ENCODE measurements at places on chromosomes 3 and 15.

DNA sequence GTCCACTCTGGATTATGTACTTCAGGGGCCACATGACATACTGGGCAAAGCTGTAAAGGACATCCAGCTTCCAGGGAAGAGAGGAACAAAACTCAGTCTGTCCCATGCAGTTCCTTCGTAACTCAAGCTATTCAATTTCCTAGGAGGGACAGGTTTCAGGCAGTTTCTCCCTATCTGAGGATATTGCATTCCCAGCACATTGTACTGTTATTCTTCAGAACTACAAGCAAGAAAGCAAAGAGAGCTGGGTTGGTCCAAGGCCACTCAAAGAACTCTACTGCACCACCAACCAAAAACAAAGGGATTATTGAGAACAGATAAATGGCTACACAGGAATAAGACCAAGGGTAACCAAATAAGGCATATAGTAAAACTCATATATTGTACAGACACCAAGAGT, 117.6 kb upstream of the ARL6 start:
- DNase-seq: no peak

DNA sequence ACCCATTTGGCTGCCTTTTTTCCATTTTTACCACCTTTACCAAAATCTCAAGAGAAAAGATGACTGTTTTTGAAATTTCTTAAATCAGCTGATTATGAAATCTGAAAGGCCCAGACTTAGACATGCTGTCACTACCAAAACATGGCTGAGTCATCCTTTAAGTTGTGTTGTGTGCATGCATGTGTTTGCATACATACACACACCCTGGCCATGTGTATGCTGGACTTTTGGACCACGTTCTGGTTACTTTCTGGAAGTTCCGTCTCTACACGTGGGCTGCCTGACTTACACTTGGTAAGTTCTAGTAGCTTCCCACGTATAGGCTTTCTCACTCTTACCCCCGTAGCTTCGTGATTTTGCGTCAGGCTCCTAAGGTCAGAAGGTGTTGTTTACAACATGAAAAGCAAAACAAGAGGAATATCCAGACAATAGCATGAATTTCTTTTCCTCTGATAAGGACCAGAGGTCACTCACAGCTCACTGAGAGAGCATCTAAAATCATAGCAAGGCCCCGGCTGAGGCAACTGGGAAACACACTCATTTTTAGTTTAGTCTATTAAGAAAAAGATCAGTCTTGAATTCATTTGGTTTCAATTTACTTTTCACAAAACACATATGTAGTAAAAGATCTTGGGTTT, 62.4 kb downstream of the COL8A1 start:
- no peak for DNase-seq

- no peak for DNase-seq
Observed at GRCh38 chr15:76344893-76345582, 8.5 kb downstream of the ISL2 start.

GRCh38 chr15:67839499-67839928, 331 bp downstream of the RNU6-1 start:
- no peak for DNase-seq

- DNase-seq: no peak
Observed at GRCh38 chr15:87799838-87800237, 456.7 kb downstream of the NTRK3 start.

GRCh38 chr3:138944929-138945708, 1.8 kb downstream of the FOXL2 start:
- DNase-seq: no peak

- no peak for DNase-seq
Observed at GRCh38 chr15:66746231-66746605, 44.2 kb downstream of the SMAD6 start.

- DNase-seq: no peak
Observed at GRCh38 chr3:58065700-58066167, 57.5 kb downstream of the FLNB start.

DNA sequence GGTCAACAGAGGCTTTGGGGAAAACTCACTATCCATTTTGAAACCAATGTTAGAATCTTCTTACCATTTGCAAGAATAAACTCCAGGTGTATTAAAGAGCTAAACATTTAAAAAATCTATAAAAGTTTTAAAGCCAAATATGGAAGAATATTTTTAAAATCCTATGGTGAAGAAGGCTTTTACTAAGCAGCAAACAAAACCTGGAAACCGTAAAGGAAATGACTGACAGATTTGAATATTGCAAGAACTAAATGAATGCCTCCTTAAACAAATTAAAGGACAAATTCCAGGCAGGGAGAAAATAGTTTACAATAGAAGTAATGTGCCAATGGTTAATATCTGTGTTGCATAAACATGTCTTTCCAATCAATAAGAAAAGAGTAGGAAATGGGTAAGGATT, 68.1 kb downstream of the KLF15 start:
- no peak for DNase-seq

- no peak for DNase-seq
Observed at GRCh38 chr3:76310089-76310488, 524.7 kb upstream of the ZNF717 start.

- no peak for DNase-seq
Observed at GRCh38 chr3:120177707-120178306, 83.6 kb upstream of the GSK3B start.

- no peak for DNase-seq
Observed at GRCh38 chr3:106703524-106703923, 673.7 kb upstream of the CCDC54 start.

GRCh38 chr15:69881766-69882165, 216.0 kb downstream of the TLE3 start:
- DNase-seq: no peak

GRCh38 chr15:44788748-44789147, 52.4 kb downstream of the TRIM69 start:
- DNase-seq: no peak

Data from activated naive CD4-positive, alpha-beta T cell (primary cell).